ENCODE measurements at places on chromosomes 16 and 17. TPM values are rescaled to one million over a fixed set of nuclear protein-coding genes. Genes with fewer than 3 reads are reported as not detected.
A peak's percentile ranks its signal among the peaks of the same experiment; 100 is the strongest.

The QRICH2 gene
- 3.3 TPM for total RNA-seq

The SDK2 gene
- total RNA-seq, result 8.4 TPM

The MRPL12 gene
- total RNA-seq, result 27.4 TPM

- no peaks in the 10 kb centered on the region for H3K27me3 ChIP-seq
- no peak for DNase-seq
- H3K27ac ChIP-seq, result no peak overlapping the region
- no peaks in the 10 kb centered on the region for H3K36me3 ChIP-seq
- no peaks in the 10 kb centered on the region for H3K4me1 ChIP-seq
These were observed 32.7 kb downstream of the IFT140 start for GRCh38 chr16:1579214-1579613.

The TMC7 gene
- total RNA-seq, result not detected

The C16orf86 gene
- total RNA-seq, result 4.7 TPM

The PYY gene
- total RNA-seq, result not detected

- no peaks in the 10 kb centered on the region for H3K4me1 ChIP-seq
- H3K4me3 ChIP-seq, result no peak overlapping the region
- no peak for DNase-seq
These were observed 83.5 kb downstream of the BMERB1 start for GRCh38 chr16:15517743-15518377.

GRCh38 chr17:76532072-76532651, 5.3 kb downstream of the CYGB start:
- H3K36me3 ChIP-seq, result no peaks in the 10 kb centered on the region
- H3K4me1 ChIP-seq, result peaks cover 8% of the 10 kb centered on the region
- H3K4me3 ChIP-seq, result no peak overlapping the region
- DNase-seq, result no peak
- no peaks in the 10 kb centered on the region for H3K27me3 ChIP-seq
- H3K27ac ChIP-seq, result no peak overlapping the region

- H3K4me1 ChIP-seq, result no peaks in the 10 kb centered on the region
- no peaks in the 10 kb centered on the region for H3K36me3 ChIP-seq
- no peak for DNase-seq
- H3K27me3 ChIP-seq, result no peaks in the 10 kb centered on the region
- H3K4me3 ChIP-seq, result no peak overlapping the region
These were observed 90.8 kb upstream of the PMFBP1 start for GRCh38 chr16:72262711-72263110.

DNA sequence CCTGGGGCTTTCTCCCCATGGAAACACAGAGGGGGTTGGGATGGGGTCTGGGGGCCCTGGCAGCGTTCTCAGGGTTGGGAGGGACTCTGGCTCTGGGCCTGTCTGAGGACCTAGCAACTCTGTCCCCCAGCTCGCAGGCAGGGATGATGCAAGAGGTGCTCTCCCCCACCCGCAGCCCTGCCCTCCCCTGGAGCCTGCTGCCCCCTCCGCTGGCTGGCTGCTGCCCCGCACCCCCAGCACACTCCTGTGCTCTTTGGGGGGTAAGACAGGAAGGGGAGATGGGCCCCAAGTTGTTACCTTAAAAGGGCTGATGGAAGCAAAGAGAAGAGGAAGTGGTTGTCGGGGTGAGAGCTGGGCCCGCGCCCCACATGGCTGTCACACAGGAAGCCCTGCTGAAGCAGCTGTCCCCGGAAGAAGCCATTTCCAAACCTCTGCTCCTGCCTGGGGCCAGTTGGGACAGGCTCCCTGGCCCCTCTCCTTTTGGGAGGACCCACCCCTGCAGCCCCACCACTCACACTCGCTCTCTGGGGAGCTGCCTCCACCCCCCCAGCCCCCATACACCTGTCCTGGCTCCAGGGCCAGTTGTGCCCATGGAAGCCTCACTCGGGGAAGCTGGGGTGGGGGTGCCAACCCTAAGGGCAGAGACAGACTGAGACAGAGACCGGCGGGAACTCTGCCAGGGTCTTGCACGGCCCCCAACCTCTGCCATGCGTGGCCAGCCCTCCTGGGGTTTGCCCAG, 2.5 kb downstream of the CORO1A start:
- H3K27ac ChIP-seq, result peak overlapping the region; percentile 85
- DNase-seq, result peak; percentile 54
- peaks cover 36% of the 10 kb centered on the region for H3K4me1 ChIP-seq
- H3K36me3 ChIP-seq, result peaks cover 26% of the 10 kb centered on the region

DNA sequence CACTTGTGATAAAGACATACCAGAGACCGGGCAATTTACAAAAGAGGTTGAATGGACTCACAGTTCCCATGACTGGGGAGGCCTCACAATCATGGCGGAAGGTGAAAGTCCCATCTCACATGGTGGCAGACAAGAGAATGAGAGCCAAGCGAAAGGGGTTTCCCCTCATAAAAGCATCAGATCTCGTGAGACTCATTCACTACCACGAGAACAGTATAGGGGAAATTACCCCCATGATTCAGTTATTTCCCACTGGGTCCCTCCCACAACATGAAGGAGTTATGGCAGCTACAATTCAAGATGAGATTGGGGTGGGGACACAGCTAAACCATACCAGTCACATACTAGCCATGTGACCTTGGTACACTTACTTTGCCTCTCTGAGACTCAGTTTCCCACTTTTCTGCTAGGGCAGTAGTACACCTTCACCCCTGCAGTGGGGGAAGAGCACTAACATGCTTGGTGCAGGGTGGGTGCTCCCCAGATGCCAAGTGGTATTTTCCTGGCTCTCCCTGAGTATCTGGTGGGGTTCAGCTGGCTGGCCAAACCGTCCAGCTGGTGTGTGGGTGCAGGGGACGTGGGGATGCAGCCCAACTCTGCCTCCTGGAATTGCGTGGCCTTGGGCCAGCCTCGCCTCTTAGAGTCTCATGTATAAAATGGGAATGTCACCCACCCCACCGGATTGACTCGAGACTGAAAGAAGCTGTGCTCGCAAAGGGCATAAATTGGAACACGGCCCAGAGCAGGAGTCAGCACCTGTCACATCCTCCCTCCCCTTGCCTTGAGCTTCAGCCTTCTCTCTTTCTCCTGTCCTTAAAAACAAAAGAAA, 364.1 kb downstream of the CPPED1 start:
- no peak for DNase-seq
- no peaks in the 10 kb centered on the region for H3K36me3 ChIP-seq
- no peaks in the 10 kb centered on the region for H3K4me1 ChIP-seq
- H3K27ac ChIP-seq, result no peak overlapping the region

The PIRT gene
- not detected for total RNA-seq

DNA sequence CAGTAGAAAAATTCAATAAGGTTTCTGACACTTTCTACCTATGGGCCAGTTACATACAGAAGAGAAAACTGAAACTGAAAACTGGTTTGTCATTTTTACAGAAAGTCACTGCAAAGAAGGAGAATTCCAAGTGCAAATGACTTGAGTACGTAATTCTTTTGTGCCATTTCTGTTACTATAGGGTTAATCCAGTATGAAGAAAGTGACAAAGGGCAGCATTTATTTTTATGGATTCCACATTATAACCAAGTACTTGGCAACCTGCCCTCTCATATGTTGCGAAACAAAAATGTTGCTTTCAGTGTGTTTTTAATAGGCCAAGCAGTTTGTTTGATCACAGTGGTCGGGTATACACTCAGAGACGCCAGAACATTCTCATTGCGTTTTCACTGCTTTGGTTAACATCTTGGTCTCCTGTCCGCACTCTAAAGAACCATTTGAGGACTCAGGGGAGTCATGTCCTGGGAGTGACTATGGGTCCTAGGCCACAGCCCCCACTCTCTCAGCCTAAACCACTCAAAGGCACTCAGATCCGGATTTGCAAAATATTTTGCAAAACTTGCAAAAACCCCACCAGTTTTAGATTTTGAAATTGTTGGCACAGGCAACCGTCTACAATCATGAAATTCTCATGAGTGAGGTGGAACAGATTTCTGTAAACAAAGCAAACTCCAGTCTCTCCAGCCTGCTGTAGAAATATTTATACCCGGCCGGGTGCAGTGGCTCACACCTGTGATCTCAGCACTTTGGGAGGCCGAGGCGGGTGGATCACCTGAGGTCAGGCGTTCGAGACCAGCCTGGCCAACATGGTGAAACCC, 15.4 kb upstream of the HELZ start:
- no peak overlapping the region for H3K4me3 ChIP-seq
- DNase-seq, result no peak
- peaks cover 25% of the 10 kb centered on the region for H3K4me1 ChIP-seq
- H3K27ac ChIP-seq, result no peak overlapping the region
- H3K27me3 ChIP-seq, result no peaks in the 10 kb centered on the region
- H3K36me3 ChIP-seq, result no peaks in the 10 kb centered on the region

DNA sequence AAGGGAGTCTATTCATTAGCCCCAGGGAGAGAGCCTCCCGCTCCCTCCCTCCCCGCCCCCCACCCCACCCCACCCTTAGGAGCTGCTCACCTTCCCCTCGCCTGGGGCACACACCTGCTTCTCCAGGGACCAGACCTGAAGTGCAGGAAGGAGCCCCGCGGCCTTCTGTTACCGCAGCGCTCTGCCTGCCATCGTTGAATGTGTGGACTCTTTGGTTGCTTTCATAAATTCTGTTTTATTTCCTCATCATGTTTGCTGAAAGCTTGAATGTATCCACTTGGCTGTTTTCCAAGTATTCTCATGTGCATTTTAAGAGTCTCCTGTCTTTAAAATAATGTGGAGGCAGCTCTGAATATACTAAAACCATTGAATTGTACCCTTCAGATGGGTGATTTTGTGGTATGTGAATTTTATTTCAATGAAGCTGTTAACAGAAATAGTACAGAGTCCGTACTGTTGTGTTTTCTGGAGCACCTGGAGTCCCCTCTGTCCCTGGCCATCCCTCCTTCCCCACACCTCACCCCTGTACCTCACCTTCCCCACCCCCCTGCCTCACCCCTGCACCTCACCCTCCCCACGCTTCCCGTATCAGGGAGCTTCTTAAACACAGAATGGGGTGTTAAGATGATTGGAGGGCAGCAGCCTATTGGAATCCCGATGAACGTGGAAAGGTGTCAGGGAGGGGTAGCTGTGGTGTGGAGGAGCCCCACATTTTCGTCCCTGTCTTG, 25.5 kb downstream of the RAB11FIP3 start:
- no peak overlapping the region for H3K4me3 ChIP-seq
- no peaks in the 10 kb centered on the region for H3K4me1 ChIP-seq
- no peaks in the 10 kb centered on the region for H3K36me3 ChIP-seq
- H3K27ac ChIP-seq, result no peak overlapping the region

GRCh38 chr17:77212833-77213777, 72.3 kb downstream of the SEC14L1 start:
- no peak overlapping the region for H3K27ac ChIP-seq
- H3K4me1 ChIP-seq, result no peaks in the 10 kb centered on the region
- H3K36me3 ChIP-seq, result peaks cover 10% of the 10 kb centered on the region

The EPOP gene
- 0.22 TPM for total RNA-seq

DNA sequence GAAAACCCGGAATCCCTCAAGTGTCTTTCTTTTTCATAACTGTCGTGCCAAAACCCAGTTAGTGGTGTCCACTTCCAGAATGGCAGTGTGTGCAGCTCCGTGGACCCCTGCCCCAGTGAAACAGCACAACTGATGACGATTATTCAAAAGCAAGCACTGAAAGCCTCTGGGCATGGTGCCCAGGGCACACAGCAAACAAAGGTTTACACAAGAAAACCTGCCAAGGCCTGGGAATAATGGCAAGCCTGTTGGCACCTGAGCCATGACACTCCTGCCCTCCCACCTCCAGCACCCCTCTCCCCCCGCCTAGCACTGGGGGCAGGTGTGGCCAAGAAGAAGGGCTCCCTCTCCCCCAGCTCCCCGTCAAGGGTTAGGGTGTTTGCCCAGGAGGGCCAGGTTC, 2.8 kb downstream of the PKMYT1 start:
- H3K4me3 ChIP-seq, result no peak overlapping the region
- DNase-seq, result no peak
- H3K4me1 ChIP-seq, result peaks cover 6% of the 10 kb centered on the region
- H3K36me3 ChIP-seq, result no peaks in the 10 kb centered on the region
- H3K27ac ChIP-seq, result no peak overlapping the region

Data from naive thymus-derived CD4-positive, alpha-beta T cell (primary cell).